Stimulated activated CD8-positive, alpha-beta memory T cell treated with anti-CD3 and anti-CD28 coated beads, Interleukin-4, amount 100 ng/mL, for 4 hours (primary cell): ENCODE measurements at places on chromosomes 4 and X.

DNA sequence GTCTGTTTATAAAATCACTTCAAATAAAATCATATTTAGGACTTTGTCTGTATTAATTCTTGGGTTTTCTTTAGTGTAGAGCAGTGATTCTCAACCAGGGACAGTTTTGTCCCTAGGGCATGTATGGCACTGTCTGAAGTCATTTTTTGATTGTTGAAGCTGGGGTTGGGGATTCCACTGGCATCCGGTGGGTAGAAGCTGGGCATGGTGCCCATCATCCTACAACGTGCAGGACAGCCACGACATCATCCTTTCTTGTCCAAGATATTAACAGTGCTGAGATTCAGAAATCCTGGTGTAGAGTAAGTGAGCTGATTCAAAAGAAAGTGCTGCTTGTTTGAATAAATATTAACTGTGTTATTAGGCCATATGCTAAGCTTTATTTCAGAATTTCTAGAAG lies 28.6 kb downstream of the DCLK2 start:
- DNase-seq: no peak

- DNase-seq: no peak
Observed at GRCh38 chrX:26999634-27000033, 463.5 kb downstream of the PPP4R3C start.

DNA sequence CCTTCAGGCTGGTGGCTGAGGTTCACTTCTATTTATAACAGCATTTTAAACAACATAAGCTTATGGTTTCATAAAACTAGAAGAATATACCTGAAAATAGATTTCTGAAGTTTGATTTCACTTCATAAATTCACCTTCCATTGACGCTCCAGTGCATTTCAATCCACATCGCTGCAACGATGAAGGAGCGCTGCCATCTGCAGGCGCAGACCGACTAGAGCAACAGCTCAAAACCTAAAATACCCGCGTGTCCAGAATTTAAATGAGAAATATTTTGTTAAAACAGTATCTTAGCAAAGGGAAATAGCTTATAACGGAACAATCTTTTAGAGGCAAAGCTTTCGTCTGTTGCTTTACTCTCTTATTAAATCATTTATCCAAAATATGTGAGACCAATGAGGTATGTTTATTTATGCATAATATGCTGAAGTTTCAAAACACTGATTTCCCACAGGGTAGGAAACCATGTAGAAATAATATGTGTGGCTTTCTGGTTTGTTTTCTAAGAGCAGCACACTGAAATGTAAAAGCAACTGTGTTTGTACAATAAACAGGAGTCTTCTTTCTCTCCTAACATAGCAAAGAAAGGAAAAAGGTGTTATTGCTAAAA lies 816.4 kb upstream of the FRG1 start:
- no peak for DNase-seq

GRCh38 chrX:107787827-107788226 lies 10.3 kb downstream of the NCBP2L start:
- DNase-seq: no peak

- DNase-seq: no peak
Observed at GRCh38 chrX:45668686-45669443, 468.2 kb upstream of the DIPK2B start.

DNA sequence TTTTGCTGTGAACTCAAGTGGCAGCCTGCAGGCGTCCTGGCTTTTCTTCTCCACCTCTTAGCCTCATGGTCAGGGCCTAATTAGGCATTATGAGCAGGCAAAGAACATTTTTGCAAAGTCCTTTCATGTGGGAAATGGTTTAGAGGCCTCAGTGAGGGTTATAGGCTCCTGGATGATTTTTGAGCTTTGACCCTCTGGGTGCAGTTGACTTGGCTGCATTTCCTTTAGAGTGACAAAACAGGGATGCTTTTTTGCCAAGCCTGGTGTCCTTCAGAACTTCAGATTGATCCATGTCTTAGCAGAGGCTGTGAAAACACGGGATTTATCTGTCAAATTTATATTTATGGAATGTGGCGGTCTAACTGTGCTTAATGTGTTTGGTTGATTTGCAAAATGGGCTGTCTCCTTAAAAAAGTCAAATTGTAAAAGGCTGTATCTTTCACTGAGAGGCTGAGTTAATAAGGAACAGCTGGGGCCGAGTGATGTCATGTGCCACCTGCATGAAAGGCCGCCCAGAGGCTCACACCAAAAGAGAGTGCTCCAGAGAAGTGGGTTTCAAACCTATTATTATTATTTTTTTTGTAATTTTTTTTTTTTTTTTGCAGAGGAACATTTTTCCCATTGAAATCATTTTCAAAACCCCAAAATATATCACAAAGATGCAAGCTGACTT lies 192.2 kb upstream of the ARX start:
- no peak for DNase-seq

DNA sequence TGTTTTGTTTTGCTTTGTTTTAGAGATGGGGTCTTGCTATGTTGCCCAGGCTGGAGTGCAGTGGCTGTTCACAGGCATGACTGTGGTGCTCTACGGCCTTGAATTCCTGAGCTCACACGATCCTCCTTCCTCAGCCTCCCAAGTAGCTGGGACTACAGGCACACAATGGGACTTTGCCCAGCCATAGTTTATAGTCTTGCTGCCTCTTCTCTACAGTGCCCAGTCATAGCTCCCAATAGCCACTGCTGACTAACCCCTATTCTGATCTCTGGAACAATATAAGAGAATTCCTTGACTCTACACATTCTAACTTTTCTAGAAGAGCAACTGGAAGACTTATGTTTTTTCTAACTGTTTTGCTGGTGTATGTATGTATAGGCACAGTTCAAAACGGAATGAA lies 319.2 kb downstream of the PCDH7 start:
- DNase-seq: no peak

DNA sequence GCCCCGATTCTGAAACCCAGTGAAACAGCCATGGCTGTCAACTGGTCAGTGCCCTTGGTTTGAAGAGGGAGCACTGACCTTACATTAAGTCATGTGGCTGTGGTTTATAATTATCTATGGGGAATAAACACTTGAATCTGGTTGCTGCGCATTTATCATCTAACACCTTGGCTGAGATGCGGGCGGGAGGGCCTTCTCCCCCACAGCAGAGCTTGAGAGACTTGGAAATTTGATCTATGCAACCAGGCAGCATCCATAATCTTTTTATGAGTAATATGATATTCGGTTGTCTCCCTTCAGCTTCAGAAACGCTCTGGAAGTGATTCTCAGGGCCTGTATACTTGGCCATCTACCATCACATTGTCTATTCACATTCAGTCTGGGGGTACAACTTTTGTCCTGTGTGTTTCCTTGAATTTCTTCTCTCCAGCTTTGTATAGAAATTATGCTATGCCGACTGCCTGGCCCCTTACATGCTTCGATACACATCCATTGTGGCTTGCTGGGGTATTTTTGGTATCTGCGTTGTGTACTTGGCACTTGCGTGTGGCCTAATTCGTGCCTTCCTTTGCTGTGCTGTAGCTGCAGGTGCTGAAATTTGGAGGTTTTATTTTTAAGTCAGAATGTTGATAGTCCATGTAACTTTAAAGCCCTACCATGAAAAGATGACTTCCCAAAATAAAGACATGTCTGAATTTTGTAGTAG lies 321.6 kb downstream of the ARHGAP10 start:
- DNase-seq: no peak

- DNase-seq: no peak
Observed at GRCh38 chr4:23828020-23828715, 61.7 kb downstream of the PPARGC1A start.

DNA sequence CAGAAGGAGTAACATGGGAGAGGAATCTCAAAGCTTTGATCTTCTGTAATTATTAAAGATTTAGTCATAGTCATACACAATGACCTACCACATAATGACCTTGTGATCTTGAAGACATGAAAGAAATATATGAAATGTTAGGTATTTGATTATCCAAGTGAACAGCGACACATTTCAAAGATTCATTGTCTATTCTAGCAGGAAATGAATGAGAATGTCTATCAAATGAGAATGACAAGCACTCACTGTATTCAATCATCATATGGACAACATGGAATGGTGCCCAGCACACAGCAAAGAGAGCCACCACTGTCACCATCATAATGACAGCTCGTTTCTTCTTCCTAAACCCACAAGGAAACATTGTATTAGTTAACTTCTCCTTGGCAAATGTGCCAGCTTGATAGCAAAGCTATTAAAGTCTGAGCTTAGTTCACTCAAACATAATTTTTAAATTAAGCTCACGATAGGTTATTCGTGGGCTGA lies 50.6 kb downstream of the QRFPR start:
- no peak for DNase-seq

DNA sequence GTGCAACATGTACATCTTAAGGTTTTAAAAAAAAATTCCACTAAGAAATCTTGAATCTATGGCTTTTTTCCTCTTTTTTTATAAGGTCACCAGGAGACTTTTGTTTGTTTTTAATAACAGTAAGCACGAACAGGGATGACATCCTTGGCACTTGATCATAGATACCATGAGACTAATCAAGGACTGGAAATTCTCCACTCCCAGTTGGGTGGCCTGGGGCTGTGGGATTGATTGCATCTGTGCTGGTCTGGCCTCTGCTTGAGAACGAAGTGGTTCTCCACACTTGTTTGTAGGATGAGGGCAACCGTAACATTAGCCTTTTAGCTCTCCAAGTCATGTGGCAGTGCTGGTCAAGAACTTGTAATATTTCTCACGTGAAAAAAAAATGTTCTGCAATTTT lies 35.4 kb downstream of the SNX25 start:
- no peak for DNase-seq

GRCh38 chr4:2626231-2626630 lies 89.8 kb downstream of the FAM193A start:
- no peak for DNase-seq

- no peak for DNase-seq
Observed at GRCh38 chr4:52196606-52197130, 145.6 kb downstream of the SPATA18 start.

- no peak for DNase-seq
Observed at GRCh38 chr4:164538097-164538496, 215.8 kb upstream of the SMIM31 start.

GRCh38 chrX:120251471-120252011 lies 929 bp downstream of the ZBTB33 start:
- no peak for DNase-seq

DNA sequence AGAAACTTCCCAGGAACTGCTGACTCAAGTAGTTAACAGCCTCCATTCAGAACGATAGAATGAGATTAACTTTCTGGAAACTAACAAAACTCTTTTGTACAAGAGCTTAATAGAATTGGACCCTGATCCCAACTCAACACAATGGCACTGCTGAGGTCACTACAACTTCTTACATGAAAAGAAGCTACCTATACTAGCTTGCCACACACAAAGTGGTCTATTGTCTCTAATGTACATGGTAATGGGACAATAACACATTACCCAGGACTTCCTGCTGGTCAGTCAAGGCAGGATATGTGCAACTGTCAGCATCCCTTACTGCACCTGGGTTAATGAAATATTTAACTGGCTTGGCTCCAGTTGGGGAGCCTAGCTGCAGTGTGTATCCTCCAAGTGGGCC lies 56.2 kb downstream of the BRCC3 start:
- DNase-seq: no peak

DNA sequence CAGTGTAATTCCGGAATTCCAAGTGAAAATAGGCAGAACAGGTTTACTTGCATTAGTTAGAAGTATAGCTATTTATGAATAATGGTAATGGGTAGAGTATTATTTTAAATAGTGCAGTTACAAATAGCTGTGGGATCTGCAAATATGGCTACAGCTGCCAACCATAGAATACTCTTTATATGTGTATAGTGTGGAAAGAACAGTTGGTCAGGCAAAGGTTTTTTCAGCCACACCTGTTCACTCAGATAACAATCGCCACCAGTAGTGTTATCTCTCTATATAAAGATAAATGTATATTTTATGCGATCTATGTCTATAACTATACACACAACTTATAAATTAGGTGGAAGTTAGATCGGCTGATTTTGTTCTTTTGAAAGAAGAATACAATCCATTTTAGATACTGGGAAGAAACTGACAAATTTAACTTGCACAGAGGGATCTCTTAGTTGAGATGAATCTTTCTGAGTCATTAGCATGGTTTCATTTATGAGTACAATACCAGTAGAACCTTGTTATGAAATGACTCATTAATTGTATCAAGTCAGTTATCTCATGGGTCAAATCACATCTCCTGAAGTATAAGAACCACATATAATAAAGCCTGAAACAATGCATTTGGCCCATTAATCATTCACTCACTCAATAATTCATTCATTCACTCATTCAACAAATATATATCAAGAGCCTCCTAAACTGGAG lies 100.9 kb upstream of the NR3C2 start:
- DNase-seq: no peak

DNA sequence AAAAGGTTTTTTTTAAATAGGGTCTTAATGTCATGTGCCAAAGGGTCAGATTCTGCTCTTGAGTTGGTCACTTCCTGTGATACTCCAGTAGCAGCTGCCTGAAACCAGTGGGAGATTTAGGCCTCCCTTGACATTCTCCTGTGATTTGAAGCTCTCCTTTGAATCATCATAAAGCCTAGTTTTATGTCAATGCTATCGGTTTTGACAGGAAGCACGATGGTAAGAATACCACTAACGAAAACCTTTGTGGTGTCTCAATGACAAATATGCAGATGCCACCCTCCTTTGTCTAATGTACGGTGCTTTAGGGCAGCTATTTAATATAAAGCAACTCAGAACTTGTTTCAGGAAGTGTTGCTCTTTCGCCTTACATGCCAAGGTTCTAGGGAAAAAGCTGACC lies 44.2 kb downstream of the CCNI start:
- no peak for DNase-seq

- no peak for DNase-seq
Observed at GRCh38 chr4:27692158-27692557, 831.5 kb downstream of the STIM2 start.

- no peak for DNase-seq
Observed at GRCh38 chrX:19745077-19745476, 142.3 kb downstream of the SH3KBP1 start.

- DNase-seq: no peak
Observed at GRCh38 chr4:41095973-41096372, 118.4 kb downstream of the APBB2 start.

DNA sequence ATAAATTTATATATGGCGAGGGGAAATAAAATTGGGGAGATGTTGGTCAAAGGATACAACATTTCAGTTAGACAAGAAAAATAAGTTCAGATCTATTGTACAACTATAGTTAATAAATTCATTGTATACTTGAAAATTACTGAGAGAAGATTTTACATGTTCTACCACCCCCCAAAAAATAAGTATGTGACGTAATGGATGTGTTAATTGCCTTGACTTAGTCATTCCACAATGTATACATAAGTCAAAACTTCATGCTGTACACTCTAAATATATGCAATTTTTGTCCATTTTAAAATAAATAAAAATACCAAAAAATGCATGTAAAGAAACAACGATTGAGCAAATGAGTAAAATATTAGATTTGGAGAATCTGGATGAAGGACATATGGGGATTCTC lies 1.8 kb downstream of the USP11 start:
- no peak for DNase-seq

- no peak for DNase-seq
Observed at GRCh38 chr4:143302536-143302935, 34.1 kb upstream of the GAB1 start.

DNA sequence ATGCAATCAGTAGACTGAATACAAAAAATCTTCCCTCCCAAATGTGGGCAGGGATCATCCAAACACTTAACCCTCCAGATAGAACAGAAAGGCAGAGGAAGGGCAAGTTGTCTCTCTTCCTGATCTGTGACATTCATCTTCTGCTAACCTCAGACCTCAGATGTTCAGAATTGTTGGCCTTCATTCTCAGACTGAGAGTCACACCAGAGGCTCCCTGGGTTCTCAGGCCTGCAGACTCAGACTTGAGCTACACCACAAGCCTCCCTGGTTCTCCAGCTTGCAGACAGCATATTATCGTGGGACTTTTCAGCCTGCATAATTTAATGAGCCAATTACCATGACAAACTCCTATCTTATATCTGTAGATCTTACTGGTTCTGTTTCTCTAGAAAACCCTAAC lies 1471.6 kb upstream of the ADGRL3 start:
- DNase-seq: no peak
